Stimulated activated CD4-positive, alpha-beta T cell treated with anti-CD3 and anti-CD28 coated beads, Interleukin-15, amount 100 ng/mL, for 1 hour (primary cell): ENCODE measurements at places on chromosomes 7 and 10.

DNA sequence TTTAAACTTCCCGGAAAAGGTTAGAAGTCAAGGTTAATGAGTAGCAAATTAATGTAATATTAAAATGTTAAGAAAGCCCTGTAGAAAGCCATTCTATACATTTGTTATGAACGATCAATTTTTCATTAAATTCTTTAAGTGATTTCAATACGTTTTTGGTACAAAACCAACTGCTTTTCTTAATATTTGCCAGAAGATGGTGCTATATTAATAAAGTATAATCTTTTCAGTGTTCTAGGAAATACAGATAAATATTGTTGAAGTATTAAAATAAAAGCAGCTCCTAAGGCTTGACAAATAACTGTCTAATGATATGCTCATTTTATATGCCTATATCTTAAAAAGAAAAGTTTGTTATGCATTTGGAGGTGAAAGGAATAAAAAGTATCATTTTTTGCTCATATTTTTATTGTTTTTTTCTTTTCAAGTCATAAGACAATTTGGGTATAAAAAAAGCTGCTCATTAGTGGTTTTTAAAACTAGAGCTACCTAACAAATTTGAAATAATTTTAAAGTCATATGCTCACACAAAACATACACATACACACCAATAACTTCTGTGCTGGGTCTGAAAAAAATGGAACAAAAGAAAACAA lies 130.3 kb upstream of the POT1 start:
- DNase-seq: no peak

DNA sequence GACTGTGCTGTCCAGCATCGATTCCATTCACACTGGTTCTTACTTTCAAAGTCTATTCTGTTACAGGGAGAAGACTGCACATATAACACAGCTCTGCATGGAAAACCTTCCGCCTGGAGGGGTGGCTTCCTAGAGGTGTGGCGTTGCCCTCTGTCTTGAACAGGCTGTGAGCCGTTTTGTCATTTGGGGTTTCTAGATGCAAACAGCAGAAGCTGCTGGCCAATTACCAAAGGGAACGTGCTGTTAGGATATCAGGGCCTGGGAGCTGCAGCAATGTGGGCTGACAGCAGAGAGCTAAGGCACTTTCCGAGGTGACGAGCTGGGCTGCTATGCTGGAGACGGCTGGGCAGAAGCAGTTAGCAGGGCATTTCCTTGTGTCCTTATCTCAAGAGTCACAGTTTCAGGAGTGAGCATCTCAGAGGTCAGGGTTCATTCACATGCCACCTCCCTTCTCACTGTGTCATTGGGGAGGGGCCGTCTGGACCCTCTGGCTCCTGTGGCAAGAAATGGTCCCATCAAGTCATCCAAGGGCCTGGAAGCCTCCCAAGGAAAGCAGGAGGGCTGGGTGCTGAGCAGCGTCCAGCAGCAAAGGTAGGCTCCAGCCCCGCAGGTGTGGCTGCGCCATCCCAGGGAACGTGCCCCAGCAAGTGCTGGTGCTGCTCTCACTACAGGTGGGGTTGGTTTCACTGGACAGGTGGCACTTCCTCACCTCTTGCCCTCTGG lies 106.5 kb downstream of the WDR37 start:
- no peak for DNase-seq

DNA sequence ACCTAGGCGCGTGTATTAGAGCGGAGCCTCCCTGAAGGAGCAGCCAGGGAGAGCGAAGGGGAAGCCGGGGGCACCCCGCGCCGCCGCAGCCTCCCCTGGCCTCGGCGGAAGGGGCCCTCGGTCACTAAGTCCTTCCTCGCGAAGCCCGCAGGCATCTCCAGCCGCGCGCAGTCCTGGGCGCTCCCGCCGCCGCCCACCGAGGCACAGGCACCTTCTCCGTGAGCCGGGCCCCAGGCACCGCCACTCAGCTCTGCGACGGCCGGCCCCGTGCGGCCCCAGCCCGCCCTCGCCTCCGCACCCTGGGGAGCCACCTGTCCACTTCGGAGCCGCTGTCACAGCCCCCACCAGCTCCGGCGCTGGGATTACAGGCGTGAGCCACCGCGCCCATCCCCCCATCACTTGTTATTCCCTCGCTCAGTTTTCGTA lies 80.8 kb downstream of the ZNF467 start:
- no peak for DNase-seq

DNA sequence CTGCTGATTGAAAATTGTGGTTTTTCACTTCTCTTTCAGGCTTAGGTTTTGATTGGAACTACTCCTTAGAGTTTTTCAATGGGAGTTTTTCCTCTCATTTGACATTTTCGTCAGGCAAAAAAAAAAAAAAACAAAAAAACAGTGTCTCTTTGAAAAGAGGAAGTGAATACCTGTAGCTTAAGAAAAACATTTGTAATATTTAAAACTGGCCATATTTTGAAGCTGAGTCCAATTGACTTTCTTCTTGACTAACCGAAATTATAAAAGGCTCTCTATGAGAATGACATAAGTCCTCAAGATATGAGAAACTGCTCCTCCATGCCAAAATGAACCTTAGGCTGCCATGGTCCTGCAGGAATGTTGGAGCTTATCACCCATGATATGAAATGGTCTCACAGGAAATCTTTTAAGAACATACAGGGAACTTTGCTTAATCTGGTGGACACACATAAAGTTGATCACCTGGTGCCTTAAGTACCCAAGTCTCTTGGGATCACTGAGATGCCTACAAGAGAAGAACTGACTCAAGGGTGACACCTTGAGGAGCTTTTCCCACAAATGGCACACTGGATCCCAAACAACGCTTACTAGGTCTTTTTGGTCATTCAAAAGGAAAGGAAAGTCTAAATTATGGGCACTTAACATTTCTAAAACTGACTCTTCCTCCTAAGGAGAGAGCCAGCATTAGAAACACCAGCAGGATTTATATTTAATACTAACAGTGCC lies 263.4 kb downstream of the CDC14C start:
- no peak for DNase-seq

DNA sequence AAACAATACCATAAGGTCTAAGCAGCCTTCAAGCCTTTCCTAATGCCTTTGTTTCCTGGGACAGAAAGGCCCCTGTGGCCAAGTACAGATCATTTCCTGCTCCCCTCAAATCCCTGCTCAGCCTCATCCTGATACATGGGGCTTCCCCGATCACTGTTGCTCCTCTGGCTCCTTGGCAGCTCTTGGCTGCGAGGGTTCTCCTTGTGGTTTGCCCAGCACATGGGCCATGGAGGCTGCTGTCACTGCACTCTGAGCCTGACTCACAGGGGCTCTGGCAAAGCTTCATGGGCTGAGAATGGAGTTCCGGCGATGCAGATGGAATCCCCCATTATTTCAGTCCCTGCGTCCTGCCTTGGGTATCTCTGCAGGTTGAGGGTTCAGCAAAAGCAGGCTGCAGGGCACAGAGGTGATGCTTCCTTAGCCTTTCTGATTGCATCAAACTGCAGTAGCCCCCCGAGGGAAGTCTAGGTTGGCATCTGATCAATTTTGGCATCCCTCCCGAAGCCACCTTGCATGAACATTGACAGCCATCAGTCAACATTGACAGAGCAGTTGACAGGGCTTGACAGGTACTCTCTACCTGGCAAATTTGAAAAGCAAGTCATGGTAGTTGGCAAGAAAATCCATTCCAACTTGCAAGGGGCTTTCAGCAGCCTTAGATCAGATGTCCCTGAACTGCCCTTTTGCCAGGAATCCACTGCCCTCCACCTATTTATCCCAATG lies 168.6 kb downstream of the GFRA1 start:
- no peak for DNase-seq

DNA sequence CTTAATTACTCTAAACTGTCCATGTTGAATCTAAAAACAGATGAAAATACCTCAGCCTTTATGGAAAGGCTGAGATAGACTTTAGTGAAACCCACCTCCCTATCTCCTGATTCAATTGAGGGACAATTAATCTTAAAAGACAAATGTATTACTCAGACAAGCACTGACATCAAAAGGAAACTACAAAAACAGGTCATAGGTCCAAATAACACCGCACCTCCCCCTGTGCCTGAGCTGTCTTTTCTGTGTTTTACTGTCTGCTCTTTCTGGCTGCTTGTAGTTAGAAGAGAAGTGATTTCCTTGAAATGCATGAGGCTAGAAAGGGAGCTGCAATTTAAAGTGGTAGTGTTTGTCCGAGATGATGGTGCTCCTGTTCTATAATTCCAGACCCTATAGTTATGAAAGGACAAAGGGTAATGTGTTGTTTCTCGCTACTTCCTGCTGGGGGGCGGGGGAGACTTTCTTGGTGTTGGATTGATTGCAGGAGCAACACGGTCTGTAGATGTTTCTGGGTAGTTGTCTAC lies 16.0 kb downstream of the AKR1C8 start:
- DNase-seq: no peak
